ENCODE measurements at places on chromosomes 4 and X.

GRCh38 chr4:77181720-77182119 is 24.7 kb downstream of the CCNG2 start:
- no peak for DNase-seq

DNA sequence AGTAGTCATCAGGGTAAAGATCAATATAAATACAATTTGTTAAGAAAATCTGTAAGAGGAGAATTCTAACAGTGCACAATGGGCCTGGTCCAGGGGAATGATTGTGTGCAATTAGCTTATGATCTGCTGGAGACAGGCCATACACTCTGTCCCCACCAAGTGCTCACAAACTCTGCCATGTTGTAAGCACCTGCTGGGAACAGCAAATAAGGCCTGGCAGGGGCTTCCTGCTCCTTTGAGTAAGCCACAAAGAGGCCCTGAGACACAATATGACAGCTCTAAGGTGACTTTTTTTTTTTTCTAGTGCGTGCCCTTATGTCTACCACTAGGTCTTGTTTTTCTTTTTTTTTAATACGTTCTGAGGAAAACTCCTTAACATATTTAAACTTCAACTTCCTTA is 866.3 kb upstream of the PCDH7 start:
- no peak for DNase-seq

DNA sequence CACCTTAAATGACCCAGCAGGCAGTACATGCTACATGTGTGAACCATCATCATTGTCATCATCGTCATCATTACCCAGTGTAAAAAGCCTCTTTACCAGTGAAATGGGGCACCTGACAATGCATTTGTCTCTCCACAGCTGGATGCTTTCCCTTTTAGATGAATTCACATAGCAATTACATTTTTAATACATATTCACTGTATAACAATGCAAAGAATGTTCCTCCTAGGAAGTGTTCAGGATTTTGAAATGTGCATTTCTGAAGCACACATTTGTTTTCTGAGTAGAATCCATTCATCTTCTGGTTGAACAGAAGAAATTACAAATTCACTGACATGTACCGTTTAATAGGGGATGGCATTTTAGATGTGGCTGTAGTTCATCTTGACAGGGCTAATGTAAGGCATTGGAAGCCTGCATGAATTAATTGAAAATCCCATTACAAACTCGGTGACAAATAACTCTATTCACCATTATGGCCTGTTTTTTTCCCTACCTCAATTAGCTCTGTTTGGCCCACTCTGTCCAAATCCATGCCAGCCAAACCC is 111.1 kb downstream of the SH3RF1 start:
- no peak for DNase-seq

- DNase-seq, result no peak
Observed at GRCh38 chrX:115491766-115492165, 69.2 kb upstream of the PLS3 start.

- DNase-seq, result no peak
Observed at GRCh38 chr4:52157641-52158316, 106.7 kb downstream of the SPATA18 start.

All from activated naive CD8-positive, alpha-beta T cell treated with anti-CD3 and anti-CD28 coated beads, Interleukin-2, amount 10 ng/mL, durations not matched to agents 7 days and 5 days (primary cell).